ENCODE measurements at places on chromosomes 11 and 22.

GRCh38 chr11:70764356-70764905 lies 366.1 kb downstream of the CTTN start:
- no peak for DNase-seq

DNA sequence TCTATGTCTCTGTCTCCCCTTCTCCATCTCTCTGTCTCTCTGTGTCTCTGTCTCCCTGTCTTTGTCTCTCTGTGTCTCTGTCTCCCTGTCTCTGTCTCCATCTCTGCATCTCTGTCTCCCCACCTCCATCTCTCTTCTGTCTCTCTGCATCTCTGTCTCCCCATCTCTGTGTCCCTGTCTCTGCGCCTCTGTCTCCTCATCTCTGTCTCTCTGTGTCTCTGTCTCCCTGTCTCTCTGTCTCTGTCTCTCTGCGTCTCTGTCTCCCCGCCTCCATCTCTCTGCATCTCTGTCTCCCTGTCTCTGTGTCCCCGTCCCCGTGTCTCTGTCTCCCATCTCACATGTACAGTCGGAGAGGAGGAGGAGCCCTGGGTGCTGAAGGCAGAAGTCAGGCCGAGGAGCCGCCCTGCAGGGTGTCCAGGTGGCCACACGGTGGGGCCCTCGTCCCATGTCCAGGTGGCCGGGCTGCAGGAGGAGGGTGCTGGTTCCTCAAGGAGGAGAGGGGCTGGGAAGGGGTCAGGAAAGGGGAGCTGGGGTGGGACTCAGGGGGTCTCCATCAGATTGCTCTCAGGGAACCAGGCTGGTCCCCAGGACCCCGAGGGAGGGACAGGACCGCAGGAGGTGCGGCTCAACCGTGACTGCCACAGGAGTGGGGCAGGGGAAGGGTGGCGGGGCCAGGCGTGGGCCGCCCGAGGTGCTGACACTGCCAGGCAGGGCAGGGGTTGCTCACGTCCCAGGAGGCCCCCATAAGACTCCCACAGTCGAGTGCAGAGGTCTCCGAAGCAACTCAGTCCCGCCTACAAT lies 25.6 kb upstream of the TH start:
- peak; percentile 10 for DNase-seq

GRCh38 chr11:73912026-73912425 lies 35.2 kb downstream of the PAAF1 start:
- no peak for DNase-seq

- DNase-seq: no peak
These were observed 61.9 kb downstream of the CECR2 start for GRCh38 chr22:17431179-17431578.

GRCh38 chr11:78742430-78742829 lies 167.8 kb upstream of the NARS2 start:
- peak; percentile 74 for DNase-seq

GRCh38 chr11:64861227-64861975 lies 16.9 kb upstream of the CDC42BPG start:
- DNase-seq: no peak

DNA sequence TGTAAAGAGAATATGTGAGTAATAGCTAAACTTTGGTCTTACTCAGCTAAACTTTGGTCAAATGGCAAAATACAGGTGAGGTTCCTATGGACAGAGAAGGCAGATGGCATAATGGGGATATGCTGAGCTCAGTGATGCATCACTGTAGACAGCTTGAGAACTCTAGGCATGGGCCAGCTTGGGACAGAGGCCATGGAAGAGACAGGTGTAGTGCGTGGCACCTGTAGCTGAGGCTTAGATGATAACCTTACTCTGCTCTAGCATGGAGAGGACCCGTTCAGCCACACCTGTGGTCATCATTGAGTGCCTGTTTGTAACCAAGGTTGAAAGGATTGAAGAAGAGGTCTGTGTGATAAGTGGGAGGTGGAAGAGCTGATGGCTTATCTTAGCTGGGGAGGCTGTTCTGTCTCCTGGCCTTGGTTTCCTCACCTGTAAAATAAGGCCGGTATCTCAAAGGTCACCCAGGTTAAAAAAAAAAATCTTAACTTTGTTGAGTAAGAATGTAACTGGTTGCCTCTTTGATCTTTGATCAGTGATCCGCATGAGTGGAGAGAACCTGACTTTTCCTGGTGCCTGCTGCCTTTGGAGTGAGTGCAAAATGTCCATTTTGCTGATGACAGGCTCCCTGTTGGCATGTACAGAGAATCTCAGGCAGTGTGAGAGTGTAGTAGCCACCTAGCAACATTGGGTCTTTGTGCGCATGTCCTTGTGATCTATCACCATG lies 48.6 kb downstream of the ZNRF3 start:
- DNase-seq: no peak

Data from SHP77 treated with DMSO at 0.1 percent for 48 hours (cell line).